ENCODE measurements at places on chromosomes 12 and 14.

DNA sequence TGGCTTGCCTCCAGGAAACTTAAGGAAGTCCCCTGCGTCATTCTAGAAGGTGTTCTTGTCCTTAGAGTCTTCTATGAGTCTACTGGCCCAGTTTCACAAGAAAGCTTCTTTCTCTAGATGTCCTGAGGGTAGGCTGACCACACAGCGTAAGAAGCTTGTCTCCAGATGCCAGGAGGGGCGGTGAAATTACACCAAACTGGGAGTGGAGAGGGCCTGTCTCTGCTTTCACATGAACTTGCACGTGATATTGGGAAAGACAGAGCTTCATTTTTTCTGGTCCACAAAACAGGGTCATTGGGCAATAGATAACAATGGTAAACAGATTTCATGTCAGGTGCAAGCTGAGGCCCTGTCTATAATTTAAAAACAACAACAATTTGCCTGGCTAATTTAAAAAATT is 85.7 kb upstream of the TBX3 start:
- peaks cover 41% of the 10 kb centered on the region for H3K4me1 ChIP-seq
- H3K27me3 ChIP-seq: no peaks in the 10 kb centered on the region
- DNase-seq: no peak
- peaks cover 9% of the 10 kb centered on the region for H3K36me3 ChIP-seq
- no peak overlapping the region for H3K4me3 ChIP-seq
- peak overlapping the region; percentile 95 for H3K27ac ChIP-seq

DNA sequence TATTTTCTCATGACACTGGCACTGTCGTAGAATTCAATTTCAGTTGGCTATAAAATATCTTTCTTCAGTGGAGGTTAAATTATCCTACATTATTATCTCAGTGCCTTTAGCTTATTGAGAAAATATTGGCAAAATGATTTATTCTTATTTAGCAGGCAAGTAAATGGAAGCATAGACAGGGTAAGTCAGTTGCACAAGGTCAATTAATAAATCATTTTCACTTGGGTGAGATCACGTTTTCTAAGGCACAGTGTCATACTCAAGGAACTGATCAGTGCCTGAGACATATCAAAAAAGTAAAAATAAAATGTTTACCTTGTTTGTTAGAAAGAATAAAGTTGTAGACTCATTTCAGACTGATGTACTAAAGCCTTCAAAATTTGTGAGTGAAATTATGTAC is 95.0 kb downstream of the ACSS3 start:
- no peaks in the 10 kb centered on the region for H3K4me1 ChIP-seq
- H3K36me3 ChIP-seq: peaks cover 20% of the 10 kb centered on the region
- DNase-seq: no peak
- no peaks in the 10 kb centered on the region for H3K27me3 ChIP-seq
- no peak overlapping the region for H3K4me3 ChIP-seq

GRCh38 chr12:52748578-52748977 is 28.6 kb downstream of the KRT76 start:
- peaks cover 90% of the 10 kb centered on the region for H3K27me3 ChIP-seq
- no peak for DNase-seq
- H3K4me3 ChIP-seq: no peak overlapping the region
- no peaks in the 10 kb centered on the region for H3K36me3 ChIP-seq

- H3K4me3 ChIP-seq: no peak overlapping the region
- no peak overlapping the region for H3K27ac ChIP-seq
- no peaks in the 10 kb centered on the region for H3K36me3 ChIP-seq
- DNase-seq: no peak
- H3K4me1 ChIP-seq: no peaks in the 10 kb centered on the region
- no peaks in the 10 kb centered on the region for H3K27me3 ChIP-seq
Measured at GRCh38 chr12:122028905-122029560, 7.3 kb downstream of the BCL7A start.

DNA sequence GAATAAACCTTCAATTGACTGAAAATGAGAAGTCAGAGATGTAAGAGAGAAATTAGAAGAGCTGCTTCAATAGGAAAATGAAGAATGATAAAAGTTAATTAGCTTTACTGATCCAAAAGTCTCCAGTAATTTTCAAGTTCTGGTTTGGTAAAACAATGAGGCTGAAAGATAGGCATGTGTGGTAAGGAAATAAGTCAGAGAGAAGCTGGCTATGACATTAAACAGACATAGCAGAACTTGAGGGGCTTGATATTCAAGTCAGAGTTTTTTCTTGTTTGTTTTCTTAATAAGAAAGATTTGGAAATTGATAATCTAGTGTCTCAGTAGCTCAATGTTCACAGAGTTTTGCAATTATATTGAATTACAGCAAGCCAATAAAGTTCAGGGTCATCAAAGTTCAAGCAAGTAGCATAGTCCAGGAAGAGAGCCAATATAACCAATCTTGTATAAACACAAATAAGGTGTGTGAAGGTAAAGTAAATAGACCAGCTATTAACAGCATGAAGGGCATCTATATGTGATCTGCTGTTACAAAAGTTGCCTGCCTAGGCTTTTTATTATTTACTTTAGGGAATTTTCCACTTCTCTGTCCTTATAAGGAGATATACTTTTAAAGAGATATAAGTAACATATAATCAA is 1111.5 kb downstream of the TRHDE start:
- DNase-seq: no peak
- no peaks in the 10 kb centered on the region for H3K36me3 ChIP-seq
- H3K4me3 ChIP-seq: no peak overlapping the region

DNA sequence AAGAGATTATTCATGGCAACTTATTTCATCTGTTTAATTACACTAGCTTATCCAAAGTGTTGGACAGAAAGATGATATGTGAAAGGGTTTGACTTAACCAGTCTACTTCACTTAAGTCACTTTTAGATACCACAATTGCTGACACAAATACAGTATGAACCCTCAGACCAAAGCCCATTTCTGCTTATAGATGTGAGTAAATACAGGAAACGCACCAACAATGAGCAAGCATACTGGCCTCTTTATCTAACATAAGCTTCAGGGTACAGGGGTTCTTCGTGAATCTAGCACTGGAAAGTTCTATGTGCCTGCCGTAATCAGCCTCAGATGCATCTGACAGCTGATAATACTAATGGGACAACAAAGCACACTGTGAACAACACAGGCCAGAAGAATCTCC is 209.6 kb downstream of the MED13L start:
- DNase-seq: no peak
- no peak overlapping the region for H3K4me3 ChIP-seq
- peaks cover 23% of the 10 kb centered on the region for H3K4me1 ChIP-seq

GRCh38 chr12:117064596-117064995 is 34.6 kb downstream of the TESC start:
- peaks cover 2% of the 10 kb centered on the region for H3K27me3 ChIP-seq
- peaks cover 21% of the 10 kb centered on the region for H3K4me1 ChIP-seq
- DNase-seq: no peak
- H3K4me3 ChIP-seq: no peak overlapping the region

- H3K4me1 ChIP-seq: no peaks in the 10 kb centered on the region
- no peak for DNase-seq
- H3K27me3 ChIP-seq: no peaks in the 10 kb centered on the region
- no peak overlapping the region for H3K4me3 ChIP-seq
- peaks cover 35% of the 10 kb centered on the region for H3K36me3 ChIP-seq
- no peak overlapping the region for H3K27ac ChIP-seq
Measured at GRCh38 chr12:132651444-132652100, 33.0 kb downstream of the P2RX2 start.

GRCh38 chr12:66623455-66623854 is 55.4 kb downstream of the GRIP1 start:
- DNase-seq: no peak
- H3K4me3 ChIP-seq: no peak overlapping the region
- H3K4me1 ChIP-seq: peaks cover 21% of the 10 kb centered on the region
- no peaks in the 10 kb centered on the region for H3K27me3 ChIP-seq
- no peak overlapping the region for H3K27ac ChIP-seq
- no peaks in the 10 kb centered on the region for H3K36me3 ChIP-seq

DNA sequence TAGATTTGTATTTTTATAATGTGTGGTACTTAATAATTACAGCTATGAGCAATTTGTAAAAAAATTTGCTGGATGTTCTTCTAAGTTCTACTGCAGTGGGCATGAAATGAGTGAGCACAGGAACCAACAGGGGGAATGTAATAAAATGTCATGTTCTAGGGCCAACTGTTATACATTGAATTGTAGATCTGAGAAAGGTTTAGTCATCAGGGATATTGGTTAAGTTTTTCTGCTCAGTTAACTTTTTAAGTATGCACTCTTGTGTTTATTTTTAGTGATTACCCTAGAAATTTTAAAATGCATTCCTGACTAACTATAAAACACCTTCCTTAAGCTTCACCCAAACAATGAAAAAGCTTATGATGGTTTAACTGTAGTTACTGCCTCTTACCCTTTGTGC is 101.8 kb downstream of the CAND1 start:
- no peak overlapping the region for H3K27ac ChIP-seq
- no peak overlapping the region for H3K4me3 ChIP-seq
- peaks cover 2% of the 10 kb centered on the region for H3K36me3 ChIP-seq
- peaks cover 19% of the 10 kb centered on the region for H3K4me1 ChIP-seq
- H3K27me3 ChIP-seq: no peaks in the 10 kb centered on the region

DNA sequence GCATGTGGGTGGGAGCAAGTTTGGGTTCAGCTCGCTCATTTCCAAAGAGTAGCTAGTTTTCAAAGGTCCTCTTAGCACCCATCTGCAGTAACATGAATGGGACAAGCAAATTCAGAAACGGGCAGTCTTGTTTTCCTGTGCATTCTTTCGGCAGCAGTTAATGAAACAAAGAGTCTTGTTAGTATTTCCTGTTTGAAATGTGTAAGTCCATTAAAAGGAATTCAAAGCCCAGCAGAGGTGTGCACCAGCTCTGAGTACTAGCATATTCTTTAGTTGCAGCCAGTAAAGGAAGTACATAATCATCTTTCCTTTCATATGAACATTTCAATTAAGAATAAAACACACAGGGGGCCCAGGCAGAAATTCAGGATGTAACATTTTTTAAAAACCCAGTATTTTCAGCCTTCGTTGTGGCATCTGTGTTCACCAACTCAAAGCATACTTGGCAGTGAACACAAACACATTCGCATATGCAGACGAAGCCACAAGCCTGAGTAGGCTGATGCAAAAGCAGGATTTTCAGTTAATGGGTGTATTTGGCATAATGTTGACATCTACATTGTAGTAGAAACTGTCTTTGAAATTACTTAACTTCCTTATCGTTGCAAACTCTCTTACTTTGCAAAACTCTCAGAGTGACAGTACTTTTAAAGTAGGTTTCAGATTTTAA is 570.0 kb upstream of the FLRT2 start:
- H3K27ac ChIP-seq: no peak overlapping the region
- H3K27me3 ChIP-seq: no peaks in the 10 kb centered on the region
- H3K36me3 ChIP-seq: no peaks in the 10 kb centered on the region
- DNase-seq: no peak
- no peak overlapping the region for H3K4me3 ChIP-seq
- H3K4me1 ChIP-seq: peaks cover 7% of the 10 kb centered on the region

DNA sequence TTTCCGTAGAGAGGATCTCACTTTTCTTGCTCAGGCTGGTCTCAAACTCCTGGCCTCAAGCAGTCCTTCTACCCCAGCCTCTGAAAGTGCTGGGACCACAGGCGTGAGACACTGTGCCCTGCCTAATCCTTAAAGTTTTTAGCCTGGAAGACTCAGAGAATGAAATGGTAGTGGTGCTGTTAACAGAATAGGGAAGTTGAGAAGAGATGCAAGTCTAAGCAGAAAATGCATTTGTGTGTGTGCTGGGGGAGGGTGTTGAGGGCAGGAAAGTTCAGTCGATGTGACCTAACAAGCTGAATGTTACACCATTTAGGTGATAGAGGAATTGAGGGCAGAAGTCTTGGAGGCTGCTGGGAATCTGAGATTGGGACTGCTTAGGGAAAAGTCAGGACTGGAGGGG is 6.9 kb upstream of the TUBA1A start:
- DNase-seq: no peak
- H3K4me1 ChIP-seq: peaks cover 9% of the 10 kb centered on the region
- H3K4me3 ChIP-seq: no peak overlapping the region

GRCh38 chr12:32390572-32391219 is 8.7 kb upstream of the FGD4 start:
- H3K27ac ChIP-seq: no peak overlapping the region
- no peak for DNase-seq
- no peak overlapping the region for H3K4me3 ChIP-seq
- no peaks in the 10 kb centered on the region for H3K27me3 ChIP-seq
- no peaks in the 10 kb centered on the region for H3K36me3 ChIP-seq

GRCh38 chr12:107331912-107332311 is 238.6 kb upstream of the CRY1 start:
- H3K4me1 ChIP-seq: no peaks in the 10 kb centered on the region
- DNase-seq: no peak
- no peak overlapping the region for H3K27ac ChIP-seq

GRCh38 chr12:111045941-111046340 is 125.6 kb upstream of the MYL2 start:
- H3K4me3 ChIP-seq: no peak overlapping the region
- H3K27me3 ChIP-seq: peaks cover 19% of the 10 kb centered on the region
- peaks cover 3% of the 10 kb centered on the region for H3K36me3 ChIP-seq
- no peak overlapping the region for H3K27ac ChIP-seq

DNA sequence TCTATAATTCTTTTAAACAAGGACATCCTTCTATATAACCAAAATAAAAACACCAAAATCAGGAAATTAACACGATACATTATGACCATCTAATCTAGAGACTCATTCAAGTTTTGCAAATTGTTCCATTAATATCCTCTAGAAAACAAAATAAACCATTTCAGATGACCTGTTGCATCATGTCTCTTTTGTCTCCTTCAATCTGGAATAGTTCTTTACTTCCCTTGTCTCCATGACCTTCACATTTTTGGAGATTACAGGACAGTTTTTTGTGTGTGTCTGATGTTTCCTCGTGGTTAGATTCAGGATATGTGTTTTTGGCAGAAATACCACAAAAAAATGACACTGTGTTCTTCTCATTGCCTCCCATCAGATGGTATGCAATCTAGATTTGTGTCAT is 12.5 kb upstream of the DCAF4 start:
- peaks cover 4% of the 10 kb centered on the region for H3K4me1 ChIP-seq
- no peak overlapping the region for H3K27ac ChIP-seq
- H3K36me3 ChIP-seq: no peaks in the 10 kb centered on the region
- H3K27me3 ChIP-seq: peaks cover 20% of the 10 kb centered on the region

DNA sequence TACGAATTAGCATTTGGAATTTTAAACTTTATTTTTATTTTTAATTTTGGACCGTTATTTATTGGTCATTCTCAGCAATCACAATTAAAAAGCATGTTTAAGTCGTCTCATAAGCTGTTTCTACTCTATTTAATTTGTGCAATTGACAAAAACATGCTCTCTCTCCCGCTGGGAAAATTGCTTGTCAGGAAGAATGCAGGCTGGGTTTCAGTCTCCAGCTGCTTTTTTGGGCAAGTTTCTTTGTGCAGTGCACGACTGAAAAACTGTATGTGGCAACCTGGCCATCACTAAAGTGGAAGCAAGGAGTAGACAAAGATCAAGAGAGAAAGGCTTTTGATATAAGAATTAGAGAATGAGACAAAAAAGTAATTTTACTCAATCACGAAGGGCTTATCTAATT is 941.5 kb upstream of the MDGA2 start:
- H3K27me3 ChIP-seq: no peaks in the 10 kb centered on the region
- H3K36me3 ChIP-seq: peaks cover under 1% of the 10 kb centered on the region
- no peak for DNase-seq
- peak overlapping the region; percentile 62 for H3K27ac ChIP-seq
- no peak overlapping the region for H3K4me3 ChIP-seq

- H3K4me3 ChIP-seq: no peak overlapping the region
- no peaks in the 10 kb centered on the region for H3K27me3 ChIP-seq
- H3K27ac ChIP-seq: no peak overlapping the region
- no peak for DNase-seq
- H3K4me1 ChIP-seq: no peaks in the 10 kb centered on the region
- no peaks in the 10 kb centered on the region for H3K36me3 ChIP-seq
Measured at GRCh38 chr12:38490941-38491340, 174.4 kb downstream of the ALG10B start.

- no peak overlapping the region for H3K27ac ChIP-seq
- H3K27me3 ChIP-seq: peaks cover 40% of the 10 kb centered on the region
- H3K4me1 ChIP-seq: peaks cover 2% of the 10 kb centered on the region
- no peak overlapping the region for H3K4me3 ChIP-seq
- no peak for DNase-seq
Measured at GRCh38 chr12:106669216-106669615, 86.4 kb downstream of the RFX4 start.
